ENCODE measurements at places on chromosomes 7 and 10.

GRCh38 chr10:66836057-66836456 is 89.8 kb upstream of the LRRTM3 start:
- DNase-seq, result peak; percentile 73

GRCh38 chr7:101910991-101911799 is 93.8 kb downstream of the CUX1 start:
- DNase-seq, result no peak

DNA sequence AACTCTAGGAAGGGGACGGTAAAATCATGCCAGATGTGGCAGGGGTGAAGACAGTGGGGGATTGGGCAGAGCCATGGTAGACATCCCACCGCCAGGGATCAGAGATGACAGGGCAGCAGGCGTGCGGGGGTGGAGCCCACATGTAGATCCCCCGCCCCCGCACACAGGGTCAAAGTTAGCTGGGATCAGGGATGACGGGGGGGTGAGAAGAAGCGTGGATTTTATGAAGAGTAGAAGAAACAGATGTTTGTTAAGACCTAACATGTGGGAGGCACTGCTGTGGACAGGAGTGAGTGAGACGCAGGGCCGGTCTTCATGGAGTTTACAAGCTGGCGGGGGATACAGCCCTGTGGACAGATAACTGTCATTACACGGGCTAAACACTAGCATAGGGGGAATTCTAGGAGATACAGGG is 154.0 kb upstream of the KLF14 start:
- no peak for DNase-seq

- peak; percentile 80 for DNase-seq
These were observed 10.6 kb downstream of the DNAJB6 start for GRCh38 chr7:157347217-157347904.

- no peak for DNase-seq
These were observed 170.2 kb downstream of the AKR1D1 start for GRCh38 chr7:138246428-138246827.

GRCh38 chr10:113057948-113058522 is 108.0 kb downstream of the TCF7L2 start:
- DNase-seq, result no peak

GRCh38 chr10:122018491-122018890 is 29.5 kb downstream of the TACC2 start:
- no peak for DNase-seq

GRCh38 chr7:108114117-108114841 is 15.9 kb downstream of the LAMB4 start:
- no peak for DNase-seq

GRCh38 chr10:122148876-122149560 is 122.1 kb upstream of the BTBD16 start:
- DNase-seq, result no peak

DNA sequence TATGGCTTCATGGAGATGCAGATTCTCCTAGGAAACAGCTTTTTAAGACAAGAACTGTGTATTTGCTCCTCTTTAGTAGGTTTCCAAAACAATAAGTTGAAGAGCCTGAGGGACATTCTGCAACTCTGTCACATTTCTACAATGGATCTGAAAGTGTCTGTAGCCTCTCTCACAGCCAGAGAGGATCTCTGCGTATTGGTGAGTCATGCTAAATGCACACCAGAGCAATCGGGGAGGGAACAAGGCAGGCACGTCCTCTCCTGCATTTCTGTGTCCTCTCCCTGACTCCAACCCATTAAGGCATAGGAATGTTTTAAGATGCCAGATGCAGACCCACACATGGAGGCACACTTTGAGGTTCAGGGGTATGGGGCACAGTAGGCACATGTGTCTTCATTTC is 1126.4 kb upstream of the GHITM start:
- DNase-seq, result peak; percentile 39

- DNase-seq, result no peak
These were observed 38.6 kb upstream of the MXI1 start for GRCh38 chr10:110168601-110169481.

- DNase-seq, result no peak
These were observed 57.6 kb downstream of the USP6NL start for GRCh38 chr10:11553773-11554381.

- DNase-seq, result no peak
These were observed 351.2 kb downstream of the LRMDA start for GRCh38 chr10:75782463-75783248.

- no peak for DNase-seq
These were observed 2.6 kb upstream of the NEURL1 start for GRCh38 chr10:103490986-103491314.

DNA sequence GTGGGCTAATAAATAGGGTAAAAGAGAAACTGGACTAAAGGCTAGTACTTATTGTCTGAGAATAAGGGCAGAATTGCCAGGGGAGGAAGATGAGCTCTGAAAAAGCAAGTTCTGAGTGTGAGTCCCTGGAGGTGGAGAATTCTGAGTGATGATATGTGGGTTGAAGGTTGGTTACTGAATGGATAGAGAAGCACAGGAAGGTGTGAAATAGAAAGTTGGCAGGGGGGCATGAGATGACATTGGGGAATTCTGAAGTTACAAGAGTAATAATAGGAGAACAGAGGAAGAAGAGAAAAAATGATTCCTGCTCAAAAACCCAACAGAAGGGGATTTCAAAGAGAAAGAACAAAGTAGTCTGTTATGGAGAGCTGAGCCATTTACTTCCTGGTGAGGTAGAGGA is 76.9 kb downstream of the PRKCQ start:
- DNase-seq, result no peak

GRCh38 chr10:35316218-35316967 is 19.9 kb upstream of the CCNY start:
- no peak for DNase-seq

GRCh38 chr7:158240801-158241200 is 346.8 kb downstream of the PTPRN2 start:
- DNase-seq, result no peak

GRCh38 chr10:35206274-35206673 is 79.6 kb downstream of the CREM start:
- no peak for DNase-seq

GRCh38 chr7:131564640-131565039 is 8.2 kb upstream of the PODXL start:
- no peak for DNase-seq

DNA sequence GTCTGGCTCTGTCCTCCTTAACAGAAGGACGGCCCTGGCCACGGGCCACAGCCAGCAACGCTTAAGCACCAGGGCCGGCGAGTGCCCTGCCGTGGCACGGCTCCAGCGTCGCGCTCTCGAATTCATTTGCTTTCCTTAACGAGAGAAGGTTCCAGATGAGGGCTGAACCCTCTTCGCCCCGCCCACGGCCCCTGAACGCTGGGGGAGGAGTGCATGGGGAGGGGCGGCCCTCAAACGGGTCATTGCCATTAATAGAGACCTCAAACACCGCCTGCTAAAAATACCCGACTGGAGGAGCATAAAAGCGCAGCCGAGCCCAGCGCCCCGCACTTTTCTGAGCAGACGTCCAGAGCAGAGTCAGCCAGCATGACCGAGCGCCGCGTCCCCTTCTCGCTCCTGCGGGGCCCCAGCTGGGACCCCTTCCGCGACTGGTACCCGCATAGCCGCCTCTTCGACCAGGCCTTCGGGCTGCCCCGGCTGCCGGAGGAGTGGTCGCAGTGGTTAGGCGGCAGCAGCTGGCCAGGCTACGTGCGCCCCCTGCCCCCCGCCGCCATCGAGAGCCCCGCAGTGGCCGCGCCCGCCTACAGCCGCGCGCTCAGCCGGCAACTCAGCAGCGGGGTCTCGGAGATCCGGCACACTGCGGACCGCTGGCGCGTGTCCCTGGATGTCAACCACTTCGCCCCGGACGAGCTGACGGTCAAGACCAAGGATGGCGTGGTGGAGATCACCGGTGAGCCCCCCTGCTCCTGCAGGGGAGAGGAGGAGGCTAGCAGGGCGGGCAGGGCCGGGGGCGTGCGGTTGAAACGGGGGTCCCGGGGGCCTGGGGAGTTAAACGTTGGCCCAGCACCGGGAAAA is at the start of gene HSPB1:
TSS of gene HSPB1 (plus strand) at position 327 of the 855 bp plus-strand sequence. CDS start at position 367, 40 bp downstream.
- peak; percentile 86 for DNase-seq

DNA sequence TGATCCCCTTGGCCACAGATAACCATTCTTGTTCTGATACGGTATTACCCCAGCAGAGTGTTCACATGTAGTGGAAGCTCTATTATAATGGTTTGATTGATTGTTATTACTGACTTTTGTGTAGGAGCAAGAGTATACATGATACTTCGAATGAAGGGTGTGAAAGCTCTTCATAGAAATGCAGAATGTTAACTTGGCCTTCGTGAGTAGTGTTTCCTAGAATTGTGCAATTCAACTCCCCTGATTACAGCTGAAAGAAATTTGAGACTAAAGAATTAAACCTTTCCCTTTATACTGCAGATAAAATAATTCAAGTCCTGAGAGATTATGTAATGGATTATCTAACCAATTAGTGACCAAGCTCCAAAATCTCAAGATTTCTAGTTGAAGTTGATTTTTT is 38.2 kb downstream of the MKLN1 start:
- no peak for DNase-seq

DNA sequence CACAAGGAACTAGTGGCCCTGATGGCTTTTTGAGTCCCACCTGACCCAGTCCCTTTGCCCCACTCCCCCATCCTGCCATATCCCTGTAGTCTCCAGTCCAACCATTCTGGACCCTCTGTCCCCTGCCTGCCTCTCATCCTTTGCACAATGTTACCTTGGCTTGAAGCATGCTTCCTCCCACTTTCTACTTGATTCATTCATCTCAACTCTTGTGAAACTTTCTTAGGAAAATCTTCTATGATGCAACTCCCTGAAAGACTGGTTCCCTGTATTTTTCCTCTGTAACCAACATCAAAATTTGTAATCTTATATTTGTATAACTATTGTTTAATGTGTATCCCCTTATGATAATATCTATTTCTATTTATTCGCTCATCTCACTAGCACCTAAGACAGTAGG is 151.5 kb downstream of the LRRTM3 start:
- DNase-seq, result no peak

DNA sequence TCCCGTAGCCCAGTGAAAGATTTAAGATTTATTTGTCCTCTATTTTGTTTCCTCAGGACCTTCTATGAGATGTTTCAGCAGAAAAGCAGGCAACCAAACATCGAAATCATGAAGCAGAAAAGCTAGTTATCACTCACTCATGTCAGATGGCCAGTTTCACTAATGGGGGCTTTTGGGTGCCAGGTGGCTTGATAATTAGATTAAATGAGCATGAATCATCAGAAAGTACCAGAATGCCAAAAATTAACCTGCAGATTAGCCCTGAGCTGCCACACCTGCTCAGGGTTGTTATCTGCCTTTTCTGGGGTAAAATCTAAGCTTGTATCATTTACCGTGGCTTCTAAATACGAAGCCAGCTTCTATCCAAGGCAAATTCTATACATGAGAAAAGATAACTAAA is 1017.5 kb downstream of the XPNPEP1 start:
- no peak for DNase-seq

DNA sequence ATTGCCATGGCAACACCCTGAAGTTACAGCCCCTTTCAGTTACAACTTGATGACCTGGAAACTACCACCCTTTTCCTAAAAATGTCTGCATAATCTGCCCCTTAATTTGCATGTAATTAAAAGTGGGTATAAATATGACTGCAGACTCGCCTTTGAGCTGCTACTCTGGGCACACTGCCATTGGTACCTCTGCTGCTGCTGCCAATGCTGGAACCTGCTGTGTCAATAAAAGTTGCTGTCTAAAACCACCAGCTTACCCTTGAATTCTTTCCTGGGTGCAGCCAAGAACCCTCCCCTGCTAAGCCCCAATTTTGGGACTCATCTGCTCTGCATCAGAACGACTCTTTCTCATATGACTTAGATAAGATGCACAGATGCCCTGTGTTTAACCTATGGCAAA is 10.2 kb upstream of the FRA10AC1 start:
- no peak for DNase-seq

GRCh38 chr10:3067859-3068179 is 471 bp downstream of the PFKP start:
- no peak for DNase-seq

- DNase-seq, result no peak
These were observed 55.8 kb downstream of the FAM53B start for GRCh38 chr10:124688386-124688785.

GRCh38 chr10:117373823-117374505 is 1.3 kb downstream of the PDZD8 start:
- DNase-seq, result no peak

DNA sequence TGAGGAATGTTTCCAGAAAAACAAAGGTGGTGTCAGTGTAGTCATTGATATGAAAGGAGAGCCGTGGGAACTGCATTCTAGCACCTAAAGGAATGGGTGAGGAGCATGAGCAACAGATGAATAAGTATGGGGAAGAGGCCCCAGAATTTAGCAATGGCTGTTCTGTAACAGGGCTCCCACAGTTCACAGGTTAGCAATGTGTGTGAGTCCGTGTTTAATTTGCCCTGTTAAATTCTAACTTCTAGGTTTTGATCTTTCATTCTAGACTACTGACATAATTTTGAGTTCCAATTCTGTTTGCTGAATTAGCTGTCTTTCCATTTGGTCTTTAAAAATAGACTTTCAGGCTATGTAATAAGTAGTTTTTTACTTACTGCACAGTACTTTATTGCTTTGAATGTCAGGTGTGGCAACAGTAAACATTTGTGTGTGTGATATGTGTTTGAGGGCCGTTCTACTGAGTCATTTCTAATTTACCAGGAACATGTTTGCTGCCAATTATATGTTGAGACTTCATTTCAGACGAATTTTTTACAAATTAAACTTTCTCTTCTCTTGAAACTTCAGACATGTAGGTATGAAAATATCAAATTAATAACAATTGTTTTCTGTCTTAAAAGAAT is 8.8 kb downstream of the STK17A start:
- no peak for DNase-seq

- no peak for DNase-seq
These were observed 9.6 kb downstream of the ZNF37A start for GRCh38 chr10:38103756-38104155.

- DNase-seq, result no peak
These were observed 28.1 kb upstream of the PCLO start for GRCh38 chr7:83190659-83191389.

GRCh38 chr10:116472891-116473290 is 45.2 kb downstream of the PNLIPRP3 start:
- no peak for DNase-seq

- no peak for DNase-seq
These were observed 52.8 kb downstream of the LRRC4 start for GRCh38 chr7:127978421-127978820.

GRCh38 chr7:107958764-107959526 is 44.0 kb downstream of the LAMB1 start:
- peak; percentile 84 for DNase-seq

GRCh38 chr7:134613623-134614347 is 32.9 kb upstream of the BPGM start:
- peak; percentile 97 for DNase-seq

- DNase-seq, result no peak
These were observed 114.0 kb upstream of the LYZL2 start for GRCh38 chr10:30743586-30743985.

GRCh38 chr10:124723826-124724225 is 20.4 kb downstream of the FAM53B start:
- no peak for DNase-seq

- no peak for DNase-seq
These were observed 3.7 kb downstream of the LAMTOR4 start for GRCh38 chr7:100152404-100152803.

Measured in brain microvascular endothelial cell (primary cell).